ENCODE measurements at places on chromosomes 3 and 15. TPM values are rescaled to one million over a fixed set of nuclear protein-coding genes. Genes with fewer than 3 reads are reported as not detected.

JMJD7 gene
- polyA plus RNA-seq: 14.0 TPM

FGF12 gene
- polyA plus RNA-seq: 2.1 TPM

GOLGA6B gene
- not detected for polyA plus RNA-seq

SEMA5B gene
- polyA plus RNA-seq: 3.8 TPM

KBTBD13 gene
- not detected for polyA plus RNA-seq

NGLY1 gene
- polyA plus RNA-seq: 22.0 TPM

KLF15 gene
- polyA plus RNA-seq: 0.46 TPM

CLDN1 gene
- polyA plus RNA-seq: 1.3 TPM

BTLA gene
- polyA plus RNA-seq: not detected

KIF7 gene
- 5.6 TPM for polyA plus RNA-seq

MRPS25 gene
- polyA plus RNA-seq: 74.4 TPM

NANOGP8 gene
- not detected for polyA plus RNA-seq

MNS1 gene
- not detected for polyA plus RNA-seq

SYNPR gene
- 2.0 TPM for polyA plus RNA-seq

GOLGA6L4 gene
- polyA plus RNA-seq: 8.4 TPM

CYP1A2 gene
- not detected for polyA plus RNA-seq

EPHA3 gene
- 33.0 TPM for polyA plus RNA-seq

Measured in neural cell (in vitro differentiated cells).